Activated gamma-delta T cell treated with Interleukin-2 at 50 U/mL for 16 hours (primary cell): ENCODE measurements at places on chromosomes 5 and 9.

GRCh38 chr9:71179183-71179582, 57.8 kb upstream of the TRPM3 start:
- no peak for DNase-seq

DNA sequence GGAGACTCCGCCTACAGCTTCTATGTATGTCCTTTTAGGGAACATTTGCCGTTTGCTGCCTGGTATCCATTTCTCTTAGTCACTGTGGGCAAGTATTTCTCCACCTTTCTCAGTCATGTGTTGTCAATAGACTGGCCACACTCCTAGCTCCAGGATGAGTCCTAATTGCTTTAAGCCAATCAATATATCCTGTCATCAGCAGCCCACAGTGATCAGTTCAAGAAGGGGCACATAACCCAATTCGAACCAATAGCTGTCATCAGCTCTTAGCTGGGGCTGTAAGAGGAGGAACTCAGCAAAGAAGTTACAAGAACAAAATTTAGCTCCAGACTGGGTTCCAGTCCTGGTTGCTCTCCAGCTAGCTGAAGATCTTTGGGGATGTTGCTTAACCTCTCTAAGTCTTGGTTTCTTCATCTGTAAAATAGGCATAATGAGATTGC, 70.7 kb upstream of the MAN2A1 start:
- DNase-seq: no peak

DNA sequence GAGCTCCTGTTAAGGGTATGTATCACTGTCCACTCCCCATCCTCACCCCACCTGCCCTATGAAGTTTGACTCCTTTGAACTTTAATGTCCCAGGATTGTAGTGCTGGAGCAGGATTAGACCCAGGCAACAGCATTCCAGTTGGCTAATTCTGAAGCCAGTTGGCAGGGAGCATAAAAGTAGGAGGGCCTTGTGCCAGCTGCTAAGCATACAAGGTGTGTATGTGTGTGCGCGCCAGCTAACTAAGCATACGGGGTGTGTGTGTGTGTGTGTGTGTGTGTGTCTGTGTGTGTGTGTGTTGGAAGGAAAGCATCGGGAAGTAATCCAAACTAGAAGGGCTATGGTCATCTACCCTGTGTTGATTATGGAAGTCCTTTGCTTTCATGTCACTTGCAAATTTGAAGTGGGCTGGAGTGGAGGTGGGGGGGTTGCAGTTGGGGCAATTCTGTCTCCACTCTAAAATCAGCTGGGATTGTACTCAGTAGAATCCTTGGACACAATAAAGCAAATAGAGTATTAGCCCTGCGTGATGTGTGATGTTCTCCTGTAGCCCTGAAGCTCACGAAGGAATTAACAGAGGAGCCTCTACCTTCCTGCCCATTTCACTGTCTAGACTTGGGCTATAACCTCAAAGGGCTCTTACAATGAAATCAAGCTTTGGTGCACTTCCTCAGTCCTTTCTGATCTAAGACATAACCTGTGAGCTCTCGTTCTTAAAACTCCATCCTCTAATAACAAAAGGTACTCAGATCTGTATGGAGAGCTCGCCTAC, 26.9 kb downstream of the HMGCR start:
- no peak for DNase-seq

- DNase-seq: no peak
Observed at GRCh38 chr5:103313056-103313455, 54.5 kb downstream of the MACIR start.

GRCh38 chr5:148259288-148259687, 9.3 kb upstream of the SPINK13 start:
- no peak for DNase-seq

DNA sequence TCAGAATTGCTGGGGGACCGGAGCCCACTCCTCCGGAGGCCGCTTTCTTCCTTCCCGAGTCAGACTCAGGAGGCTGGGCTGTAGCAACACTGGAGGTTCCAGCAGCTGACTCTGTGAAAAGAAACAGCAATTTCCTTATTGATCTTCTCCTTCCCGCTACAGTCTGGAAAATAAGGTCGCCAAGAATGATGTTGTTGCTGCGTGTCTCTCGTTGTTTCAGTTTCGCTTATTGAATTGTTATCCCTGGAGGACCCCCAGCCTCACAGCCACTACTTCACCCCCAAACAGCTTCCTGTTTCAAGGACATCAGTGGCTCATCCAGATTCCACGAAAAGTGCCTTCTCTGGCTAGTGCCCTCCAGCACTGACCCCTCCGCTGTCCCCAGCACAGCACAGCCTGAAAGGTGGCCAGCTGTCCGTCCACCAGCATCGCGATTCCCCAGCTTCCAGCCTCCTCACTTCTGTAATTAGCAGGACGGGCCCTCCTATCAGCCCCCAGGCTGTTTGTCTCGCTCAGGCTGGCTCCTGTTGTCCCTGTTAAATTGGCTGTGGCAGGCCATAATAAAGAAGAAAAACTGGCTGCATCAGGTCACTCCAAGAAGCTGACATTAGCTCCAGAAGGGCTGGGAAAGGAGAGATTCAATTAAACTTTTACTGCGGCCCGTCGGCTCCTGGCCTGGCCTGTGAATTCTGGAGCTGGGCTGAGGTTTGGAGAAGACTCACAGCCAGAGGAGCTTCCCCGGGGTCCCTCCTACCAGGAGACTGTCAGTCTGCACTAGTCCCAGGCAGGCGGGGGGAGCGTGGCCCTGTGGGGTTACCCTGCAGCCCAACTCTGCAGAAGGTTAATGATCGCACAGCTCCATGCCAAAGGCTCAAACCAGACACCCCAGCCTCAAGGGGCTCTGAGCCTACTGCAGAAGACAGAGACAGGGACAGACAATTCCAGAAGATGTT, 40.5 kb downstream of the OLFM1 start:
- DNase-seq: no peak

DNA sequence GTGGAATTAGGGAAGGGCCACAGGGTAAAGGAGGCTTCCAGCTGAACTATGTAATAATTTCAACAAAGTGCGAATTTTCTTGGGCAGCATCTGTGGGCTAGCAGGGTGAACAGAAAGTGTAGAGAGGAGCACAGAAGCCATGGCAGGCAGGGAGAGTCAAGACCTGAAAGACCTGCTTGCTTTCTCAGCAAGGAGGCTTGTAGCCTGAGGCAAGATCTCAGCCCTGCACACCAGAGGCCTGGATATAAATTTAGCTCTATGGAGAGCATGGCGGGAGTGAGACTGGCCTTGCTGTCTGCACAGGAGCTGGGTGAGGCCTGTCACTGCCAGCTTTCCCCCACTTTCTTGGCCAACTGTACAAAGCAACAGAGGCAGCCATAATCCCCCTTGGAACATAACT, 32.1 kb upstream of the SH3TC2 start:
- DNase-seq: no peak

- no peak for DNase-seq
Observed at GRCh38 chr5:52925001-52925400, 64.2 kb upstream of the ITGA2 start.

- DNase-seq: no peak
Observed at GRCh38 chr9:116928884-116929283, 241.8 kb downstream of the TRIM32 start.

GRCh38 chr9:37957664-37957953, 53.7 kb upstream of the SLC25A51 start:
- no peak for DNase-seq

GRCh38 chr5:171953860-171954701, 52.4 kb downstream of the FBXW11 start:
- DNase-seq: no peak

GRCh38 chr9:78989031-78989658, 582.6 kb upstream of the TLE4 start:
- DNase-seq: no peak

- no peak for DNase-seq
Observed at GRCh38 chr9:38274800-38275199, 117.7 kb upstream of the ALDH1B1 start.
